Breast epithelium (tissue), 4 donors: ENCODE measurements at places on chromosomes 4 and X. TPM values are rescaled to one million over a fixed set of nuclear protein-coding genes. Genes with fewer than 3 reads are reported as not detected.

Gene FRMPD4
- under 0.01 TPM for total RNA-seq

Gene PFKFB1
- 2.6 TPM for total RNA-seq

Gene USP17L5
- not detected for total RNA-seq

Gene FGG
- total RNA-seq = not detected

Gene AVPR2
- 5.3 TPM for total RNA-seq

Gene SLC16A2
- 6.6 TPM for total RNA-seq

Gene VCX2
- not detected for total RNA-seq

- DNase-seq = no peak
Observed at GRCh38 chr4:81454499-81454898, 17.2 kb downstream of the RASGEF1B start.

DNA sequence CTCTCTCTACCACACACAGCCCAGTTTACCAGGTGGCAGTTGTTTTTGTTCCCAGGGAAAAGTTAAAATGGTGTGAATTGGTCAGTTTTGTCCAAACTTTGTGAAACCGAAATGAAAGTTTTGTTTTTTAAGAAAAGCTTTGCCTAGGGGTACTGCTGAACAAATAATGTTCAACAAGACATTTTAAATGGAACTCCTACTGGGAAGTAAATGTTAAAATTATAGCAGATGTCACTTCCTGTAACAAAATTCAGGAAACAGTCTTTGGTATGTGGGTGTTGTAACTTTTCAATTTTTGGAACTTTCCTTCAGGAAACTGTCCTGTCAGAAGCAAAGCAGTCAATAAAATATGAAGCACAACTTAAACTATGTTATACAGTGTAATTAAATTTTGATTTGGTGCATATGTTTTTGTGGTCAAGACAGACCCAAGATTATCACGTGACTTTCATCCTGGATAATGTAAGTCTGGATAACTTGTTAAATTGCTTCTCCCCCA lies 79.5 kb downstream of the AFF1 start:
- no peak for DNase-seq

- no peak for DNase-seq
Observed at GRCh38 chrX:129360175-129360574, 163.1 kb downstream of the SMARCA1 start.

- DNase-seq = no peak
Observed at GRCh38 chrX:107738272-107738671, 37.3 kb downstream of the TSC22D3 start.

- DNase-seq = no peak
Observed at GRCh38 chr4:156084373-156084772, 130.7 kb upstream of the CTSO start.

GRCh38 chrX:17328837-17329236 lies 46.2 kb upstream of the NHS start:
- DNase-seq = no peak

- no peak for DNase-seq
Observed at GRCh38 chr4:110354460-110354859, 121.5 kb upstream of the ENPEP start.

DNA sequence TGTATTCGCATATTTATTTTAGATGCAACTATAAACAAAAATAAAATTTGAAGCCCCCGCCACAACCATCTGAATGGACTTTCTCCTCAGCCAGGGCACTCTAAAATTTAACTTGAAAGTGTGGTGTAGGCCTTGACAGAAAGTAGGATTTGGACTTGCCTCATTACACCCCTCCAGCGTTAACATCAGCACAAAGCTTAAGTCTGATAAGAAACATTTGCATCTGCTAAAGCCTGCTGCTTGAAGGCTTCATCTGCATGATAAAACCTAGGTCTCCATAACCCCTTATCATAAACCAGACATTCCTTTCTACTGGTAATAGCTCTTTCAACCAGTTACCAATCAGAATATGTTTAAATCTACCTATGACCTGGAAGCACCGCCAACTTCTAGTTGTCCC lies 1046.5 kb downstream of the FAT4 start:
- DNase-seq = no peak

DNA sequence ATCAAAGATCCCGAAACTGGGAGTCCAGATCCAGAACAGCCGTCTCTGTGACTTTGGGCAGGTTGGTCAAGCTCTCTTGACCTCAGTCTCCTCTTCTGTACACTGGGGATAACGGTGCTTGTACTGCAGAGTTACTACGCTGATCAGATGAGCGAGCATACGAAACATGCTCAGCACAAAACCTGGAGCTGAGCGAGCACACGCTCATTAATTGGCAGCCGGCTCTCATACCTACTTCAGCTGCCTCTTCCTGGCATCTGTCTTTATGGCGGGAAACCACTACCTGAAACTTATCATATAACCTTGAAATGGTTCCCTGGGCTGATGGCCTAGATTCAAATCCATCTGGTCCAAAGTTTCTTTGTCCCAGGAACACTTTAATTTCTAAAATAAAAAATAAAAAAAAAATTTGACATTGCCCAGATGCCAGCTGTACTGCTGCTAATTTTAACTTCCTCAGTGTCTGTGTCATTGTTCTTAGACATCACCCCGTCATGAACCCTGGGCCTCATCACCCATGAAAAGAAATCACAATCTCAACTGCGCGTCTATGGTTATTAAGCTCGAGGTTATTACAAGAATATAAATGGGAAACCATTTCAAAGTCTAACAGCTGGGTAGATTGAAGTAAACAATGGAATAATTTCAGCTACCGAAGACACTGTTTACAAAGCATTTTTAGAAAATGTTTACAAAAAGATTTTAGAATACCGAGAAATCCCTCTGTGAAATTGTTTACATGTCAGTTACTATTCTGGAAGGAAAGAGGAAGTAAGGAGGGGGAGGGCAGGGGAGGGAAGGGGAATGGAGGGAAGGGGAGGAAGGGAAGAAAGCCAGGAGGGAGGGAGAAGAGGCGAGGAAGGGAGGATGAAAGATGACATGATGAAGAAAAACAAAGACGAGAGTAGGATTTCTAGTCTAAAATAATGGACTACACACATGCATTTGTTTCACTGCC lies 49.0 kb downstream of the CRMP1 start:
- DNase-seq = no peak

GRCh38 chr4:40423735-40424134 lies 88.6 kb downstream of the CHRNA9 start:
- no peak for DNase-seq

GRCh38 chrX:13825178-13825762 lies 8.4 kb upstream of the GPM6B start:
- DNase-seq = no peak

GRCh38 chr4:3829211-3829955 lies 63.2 kb downstream of the ADRA2C start:
- no peak for DNase-seq

- DNase-seq = no peak
Observed at GRCh38 chr4:78581618-78582017, 30.0 kb downstream of the ANXA3 start.

DNA sequence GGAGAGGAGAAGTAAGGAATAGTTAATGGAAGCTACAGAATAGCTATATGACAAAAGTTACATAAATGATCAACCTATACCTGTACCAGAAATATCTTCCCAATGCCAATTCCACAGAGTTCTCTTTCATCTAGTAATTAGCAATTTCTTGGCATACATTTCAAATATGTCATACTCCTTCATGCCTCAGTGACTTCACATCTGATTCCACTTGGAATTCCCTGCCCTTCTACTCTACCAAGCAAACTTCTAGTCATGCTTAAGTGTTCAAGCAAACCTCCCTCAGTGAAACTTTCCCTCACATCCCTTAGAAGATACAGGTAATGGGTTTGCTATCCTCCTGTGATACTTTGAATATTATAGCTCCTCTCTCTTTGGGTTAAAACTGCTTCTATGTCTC lies 127.1 kb downstream of the KLHL13 start:
- no peak for DNase-seq

DNA sequence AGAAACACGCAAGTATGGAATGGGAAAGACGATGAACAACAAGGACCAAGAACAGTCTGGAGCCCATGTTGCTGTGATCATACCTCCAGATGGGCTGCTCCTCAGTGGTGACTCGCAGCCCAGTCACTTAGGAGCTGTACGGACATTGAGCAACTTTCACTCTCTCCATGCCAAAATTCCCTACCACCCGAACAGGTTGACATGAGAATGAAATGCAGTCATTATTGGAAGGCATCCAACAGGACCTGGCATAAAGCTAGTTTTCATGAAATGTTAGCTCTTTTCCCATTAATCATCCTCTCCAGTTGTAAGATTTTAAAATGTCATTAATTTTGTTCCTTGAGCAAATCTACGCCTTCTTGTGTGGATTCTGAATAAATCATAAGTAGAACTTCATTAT lies 82.7 kb upstream of the GPM6B start:
- no peak for DNase-seq

- DNase-seq = no peak
Observed at GRCh38 chrX:41148553-41148952, 63.3 kb downstream of the USP9X start.

GRCh38 chr4:137226900-137227299 lies 305.4 kb downstream of the PCDH18 start:
- DNase-seq = no peak

GRCh38 chr4:103904123-103904522 lies 184.3 kb upstream of the TACR3 start:
- DNase-seq = no peak

DNA sequence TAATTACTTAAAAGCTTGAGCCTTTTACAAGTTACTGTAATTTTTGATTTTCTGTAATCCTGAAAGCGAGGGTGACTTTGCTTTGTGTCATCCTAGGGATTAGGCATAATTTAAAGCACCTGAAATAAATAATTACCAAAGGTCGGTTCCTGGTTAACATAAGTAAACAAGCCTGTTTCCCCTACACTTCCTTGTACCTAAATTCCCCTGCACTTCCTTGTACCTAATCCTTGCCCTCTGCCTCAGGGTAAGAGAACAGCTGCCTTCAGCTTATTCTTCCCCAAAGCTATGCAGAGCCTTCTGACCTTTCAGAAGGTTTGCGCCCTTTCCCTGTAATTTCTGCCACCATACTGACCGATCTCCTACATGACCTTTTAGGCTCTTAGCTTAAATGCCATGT lies 166.1 kb upstream of the PDE5A start:
- DNase-seq = no peak

- no peak for DNase-seq
Observed at GRCh38 chrX:112834031-112834845, 6.4 kb downstream of the AMOT start.

- no peak for DNase-seq
Observed at GRCh38 chr4:186151499-186151898, 39.9 kb upstream of the CYP4V2 start.

- no peak for DNase-seq
Observed at GRCh38 chr4:185352741-185353140, 43.0 kb downstream of the LRP2BP start.

DNA sequence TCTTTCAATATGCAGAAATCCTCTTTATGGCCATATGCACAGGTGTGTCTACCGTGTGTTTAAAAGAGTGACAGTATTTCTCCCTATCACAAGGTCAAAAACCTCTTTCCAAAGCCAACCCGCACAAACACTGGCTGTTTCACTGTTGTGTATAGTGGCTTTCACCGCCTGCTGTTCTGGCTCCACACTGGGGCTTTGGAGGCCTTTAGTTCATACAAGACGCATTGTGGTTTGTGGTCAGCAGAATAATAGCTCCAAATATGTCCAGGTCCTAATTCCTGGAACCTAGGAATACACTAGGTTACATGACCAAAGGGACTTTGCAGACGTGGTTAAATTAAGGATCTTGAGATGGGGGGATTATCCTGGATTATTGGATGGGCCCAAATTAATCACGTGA lies 40.7 kb upstream of the FAM9A start:
- no peak for DNase-seq

GRCh38 chr4:118033148-118034052 lies 886 bp upstream of the NDST3 start:
- no peak for DNase-seq

DNA sequence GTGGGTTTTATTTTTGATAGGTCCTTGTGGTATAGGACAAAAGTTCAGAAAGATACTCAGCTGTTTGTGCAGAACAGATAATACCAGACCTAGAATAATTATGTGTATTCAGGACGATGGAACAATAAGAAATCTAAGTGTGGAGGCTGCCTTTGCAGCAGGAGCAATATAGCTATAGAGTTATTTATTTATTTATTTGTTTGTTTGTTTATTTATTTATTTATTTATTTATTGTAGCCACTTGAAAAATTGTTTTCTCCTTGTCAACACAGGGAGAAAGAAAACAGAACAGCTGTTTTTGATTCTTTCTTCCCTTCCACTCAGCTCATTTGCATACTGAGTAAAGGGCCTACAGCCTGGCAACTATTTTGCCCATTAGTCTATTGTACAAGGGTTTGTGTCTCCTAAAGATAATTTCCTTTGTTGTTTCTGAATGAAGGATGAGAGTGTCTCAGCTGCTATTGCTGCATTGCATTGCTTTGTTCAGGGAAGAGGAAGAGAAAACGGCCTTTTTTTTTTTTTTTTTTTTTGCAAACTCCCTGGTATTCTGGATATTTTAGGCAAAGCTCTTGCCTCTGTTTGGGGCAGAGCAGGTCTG lies 56.0 kb upstream of the ESX1 start:
- no peak for DNase-seq

DNA sequence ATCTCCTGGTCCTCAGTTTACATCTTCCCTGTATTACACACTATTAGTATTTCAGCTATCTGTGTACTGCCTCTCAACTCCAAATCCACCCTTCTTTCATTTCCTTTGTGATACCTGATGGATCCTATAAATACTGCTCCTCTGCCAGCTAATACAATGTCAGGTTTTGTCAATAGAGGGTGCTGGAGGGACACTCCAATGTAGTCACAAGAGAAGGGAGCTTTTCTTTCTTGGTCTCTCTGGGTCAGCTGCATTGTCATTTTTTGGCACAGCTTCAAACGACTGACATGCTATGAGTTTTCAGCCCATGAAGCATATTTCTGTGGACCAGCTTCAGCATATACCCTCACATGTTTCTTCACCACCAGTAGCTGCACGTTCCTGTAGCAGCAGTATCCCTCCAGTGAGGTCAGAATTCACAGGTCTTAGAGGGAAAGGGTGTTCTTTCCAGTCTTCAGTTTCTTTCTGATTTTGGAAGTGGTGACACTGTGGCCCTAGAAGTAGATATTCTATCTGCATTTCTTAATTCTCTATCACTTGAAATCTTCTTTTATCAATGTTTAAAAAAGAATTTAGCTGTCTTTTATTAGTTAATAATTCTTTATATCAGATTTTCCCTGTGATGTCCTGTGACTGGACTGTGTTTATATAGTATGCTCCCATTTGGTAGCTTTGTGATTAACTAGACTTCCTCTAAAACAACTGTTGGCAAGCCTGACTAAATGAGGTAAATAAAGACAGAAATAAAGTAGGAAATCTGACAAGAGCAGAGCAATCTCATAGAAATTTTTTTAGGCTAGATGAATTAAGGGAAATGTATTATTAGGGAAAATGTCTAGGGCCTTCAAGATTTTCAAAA lies 60.6 kb downstream of the GABRA2 start:
- DNase-seq = no peak

- no peak for DNase-seq
Observed at GRCh38 chr4:152220201-152220666, 315.7 kb downstream of the FBXW7 start.
